NCI-H1694 (cell line): ENCODE measurements at places on chromosomes 7 and 10.

- DNase-seq, result no peak
These were observed 8.3 kb upstream of the WASL start for GRCh38 chr7:123757095-123757494.

- no peak for DNase-seq
These were observed 56.1 kb upstream of the NOBOX start for GRCh38 chr7:144459635-144460034.

DNA sequence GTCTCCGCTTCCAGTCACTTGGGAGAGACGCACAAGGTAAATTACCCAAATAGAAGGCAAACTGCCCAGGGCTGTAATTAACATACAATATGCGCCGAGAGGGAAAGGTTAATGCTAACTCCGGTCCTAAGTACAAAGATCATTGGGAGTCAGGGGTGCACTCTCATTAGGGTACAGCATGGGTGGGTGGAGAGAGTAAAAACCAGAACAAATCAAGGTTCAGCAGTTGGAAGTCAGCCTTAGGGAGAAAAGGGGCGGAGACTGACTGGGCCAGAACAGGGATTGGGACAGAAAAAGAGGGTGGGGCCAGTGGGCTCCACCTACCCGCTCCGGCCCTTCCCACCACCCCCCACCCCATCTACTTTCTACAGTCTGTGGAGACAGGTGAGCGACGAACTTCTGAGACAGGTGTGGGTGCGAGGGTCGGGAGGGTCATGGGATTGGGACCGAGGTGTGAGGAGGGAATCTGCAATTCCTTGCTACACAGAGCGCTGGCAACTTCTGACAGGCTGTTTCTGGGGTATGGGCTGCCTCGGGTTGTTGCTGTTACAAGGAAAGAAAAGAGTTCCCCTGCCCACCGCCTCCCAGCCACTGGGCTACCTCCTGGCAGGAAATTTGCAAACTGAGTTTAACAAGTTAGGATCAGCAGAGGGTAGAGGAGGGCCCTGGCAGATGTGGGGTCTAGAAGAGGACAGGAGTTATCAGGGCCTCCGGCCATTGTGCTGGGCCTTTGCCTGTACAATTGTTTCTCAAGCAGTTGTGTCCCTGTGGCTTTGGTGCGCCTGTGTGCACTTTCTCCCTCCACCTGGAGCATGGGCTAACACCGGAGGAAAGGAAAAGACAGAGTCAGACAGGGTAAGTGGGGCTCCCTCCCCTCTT is at the start of gene TMEM139:
TSS of gene TMEM139 (plus strand) at position 368 of the 879 bp plus-strand sequence. CDS start 1,000 bp downstream, outside the sequence.
- DNase-seq, result no peak

- no peak for DNase-seq
These were observed 102.9 kb downstream of the INPP5A start for GRCh38 chr10:132640326-132641125.

- no peak for DNase-seq
These were observed 79.0 kb downstream of the DNAJC1 start for GRCh38 chr10:21924511-21924910.

DNA sequence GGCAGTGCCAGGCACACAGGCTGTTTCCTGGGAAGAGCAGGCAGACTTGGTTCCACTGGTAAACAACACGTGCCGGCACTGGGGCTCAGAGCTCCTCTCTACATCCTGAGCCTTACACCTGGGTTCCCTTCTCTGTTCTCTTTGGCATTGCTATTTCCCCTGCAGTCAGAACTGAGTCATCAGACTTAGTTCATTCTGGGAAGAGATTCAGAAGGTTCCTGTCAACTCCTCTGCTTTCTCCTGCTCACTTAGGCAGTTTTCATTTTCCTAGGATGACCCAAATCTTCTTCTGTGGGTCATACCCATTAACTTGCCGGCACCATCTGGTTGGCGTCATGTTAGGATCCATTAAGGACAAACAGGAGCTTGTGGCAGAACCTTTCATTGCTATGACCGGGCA is 33.4 kb upstream of the LRRC18 start:
- DNase-seq, result no peak

- DNase-seq, result no peak
These were observed 179.1 kb upstream of the STEAP4 start for GRCh38 chr7:88485821-88486220.

DNA sequence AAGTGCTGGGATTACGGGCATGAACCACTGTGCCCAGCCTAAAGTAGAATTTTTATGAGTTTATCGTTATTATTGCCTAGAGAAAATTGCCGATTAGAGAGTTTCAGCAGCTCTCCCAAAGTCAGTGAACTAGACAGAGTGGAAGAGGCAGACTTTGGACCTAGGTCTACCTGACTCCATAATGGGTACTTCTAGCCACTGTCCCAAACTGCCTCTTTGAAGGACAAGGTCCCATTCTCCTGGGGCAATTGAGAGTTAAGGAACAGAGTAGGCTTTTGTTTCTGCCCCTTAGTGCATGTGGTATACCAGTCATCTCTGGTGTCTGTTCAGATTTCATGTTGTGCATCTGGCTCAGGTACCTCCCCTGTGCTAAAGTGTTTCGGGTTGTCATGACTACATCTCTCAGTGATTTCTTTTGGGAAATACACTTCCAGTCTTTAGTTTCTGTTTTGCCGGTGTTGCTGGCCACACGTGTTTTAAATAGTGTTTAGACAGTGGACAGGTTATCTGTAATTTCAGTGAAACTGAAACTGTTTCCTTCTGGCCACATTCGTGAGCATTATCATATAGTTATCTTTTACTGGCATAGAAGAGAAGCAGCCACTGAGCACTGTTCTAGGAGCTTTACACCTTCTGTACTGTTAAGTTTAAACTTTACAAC is 4.7 kb downstream of the TMEM236 start:
- no peak for DNase-seq

DNA sequence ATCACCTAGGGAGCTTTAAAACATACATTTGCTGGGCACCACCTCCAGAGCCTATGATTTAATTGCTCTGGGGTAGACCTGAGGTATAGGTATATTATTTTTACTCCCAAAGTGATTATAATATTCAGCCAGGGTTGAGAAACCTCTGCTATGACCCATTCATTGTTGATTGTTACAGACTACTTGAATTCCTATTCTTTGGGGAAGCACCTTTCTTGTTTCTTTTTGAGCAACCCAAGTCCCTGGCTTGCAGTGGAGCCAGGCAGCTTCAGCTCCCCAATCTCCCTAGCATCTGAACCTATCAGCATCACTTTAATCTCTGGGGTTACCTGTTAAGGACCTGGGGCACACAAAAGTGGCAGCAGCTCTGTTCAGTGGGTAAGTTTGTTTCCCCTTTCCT is 8.6 kb downstream of the PRKG1 start:
- DNase-seq, result no peak

- DNase-seq, result no peak
These were observed 86.9 kb downstream of the CARD11 start for GRCh38 chr7:2956526-2957368.

DNA sequence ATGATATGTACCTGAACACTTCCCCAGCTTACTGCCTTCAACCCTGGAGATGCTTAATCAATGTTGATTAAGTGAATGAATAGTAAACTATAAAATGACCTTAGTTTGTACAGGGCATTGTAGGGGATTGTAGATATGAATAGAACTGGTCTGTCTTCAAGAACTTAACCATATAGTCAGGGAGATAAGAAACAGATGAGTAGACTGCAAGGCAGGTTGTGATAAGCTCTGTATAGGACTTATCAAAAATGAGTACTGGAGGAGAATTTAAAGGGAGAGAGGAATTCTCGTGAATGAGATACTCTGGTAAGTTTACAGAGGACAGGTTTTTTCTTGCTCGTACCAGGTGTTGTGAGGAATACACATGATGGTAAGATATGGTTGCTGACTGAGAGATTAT is 27.6 kb downstream of the SGPL1 start:
- no peak for DNase-seq

DNA sequence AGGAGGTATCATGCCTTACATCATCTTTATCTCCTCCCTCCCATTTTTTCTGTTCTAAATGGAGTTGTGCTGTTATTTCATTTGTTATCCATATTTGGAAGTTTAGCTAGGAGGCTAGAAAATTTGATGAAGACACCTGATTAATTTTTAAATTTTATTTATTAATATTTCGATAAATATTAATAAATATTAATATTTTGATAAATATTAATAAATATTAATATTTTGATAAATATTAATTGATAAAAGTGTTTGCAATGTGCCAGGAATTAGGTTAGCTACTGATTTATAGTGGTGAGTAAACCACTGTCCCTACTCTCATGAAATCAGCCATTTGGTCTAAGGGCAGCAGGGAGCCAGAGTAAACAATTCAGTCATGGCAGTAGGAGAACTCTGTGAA is 161.4 kb downstream of the GNAT3 start:
- DNase-seq, result no peak

- no peak for DNase-seq
These were observed 34.9 kb downstream of the CSGALNACT2 start for GRCh38 chr10:43173120-43173519.

DNA sequence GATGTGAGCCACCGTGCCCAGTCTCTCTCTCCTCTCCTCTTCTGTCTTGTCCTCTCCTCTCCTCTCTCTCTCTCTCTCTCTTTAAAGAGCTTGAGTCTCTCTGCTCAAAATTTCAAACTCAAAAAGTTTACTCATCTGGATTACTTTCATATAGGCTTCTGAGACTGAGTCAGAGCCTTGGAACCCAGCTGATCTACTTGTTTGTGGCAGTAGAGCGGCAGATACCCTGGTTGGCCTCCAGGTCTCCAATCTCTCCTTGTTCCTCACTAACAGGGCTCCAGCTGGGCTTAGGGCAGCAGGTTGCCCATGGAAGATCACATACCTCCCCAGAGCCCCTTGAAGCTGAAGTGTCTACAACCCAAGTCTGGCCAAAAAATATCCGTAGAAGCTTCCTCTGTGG is 51.0 kb downstream of the HHEX start:
- DNase-seq, result no peak

DNA sequence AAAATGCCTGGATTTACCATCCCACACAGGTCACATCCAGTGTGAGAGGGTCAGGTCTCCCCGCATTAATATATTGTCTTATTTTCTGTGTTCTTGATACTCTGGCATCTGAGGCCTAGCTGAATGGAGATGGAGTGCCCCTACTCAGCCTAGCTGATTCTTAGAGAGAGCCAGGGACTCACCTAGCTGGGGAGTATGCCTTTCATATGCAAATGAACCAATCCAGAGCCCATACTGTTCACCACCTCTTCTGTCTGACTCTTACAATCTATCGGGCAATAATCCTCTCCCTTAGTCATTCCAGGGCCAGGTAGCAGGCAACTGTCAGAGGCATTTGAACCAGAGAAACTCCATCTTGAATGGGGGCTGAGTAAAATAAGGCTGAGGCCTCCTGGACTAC is 46.3 kb downstream of the LBX1 start:
- no peak for DNase-seq

GRCh38 chr10:23053036-23053435 is 42.3 kb upstream of the MSRB2 start:
- DNase-seq, result no peak
